ENCODE measurements at places on chromosomes 11 and 22.

GRCh38 chr11:131474947-131475346 lies 104.5 kb downstream of the NTM start:
- no peak for DNase-seq

GRCh38 chr11:14150878-14151277 lies 188.4 kb downstream of the SPON1 start:
- DNase-seq = no peak

- DNase-seq = no peak
Measured at GRCh38 chr22:43473031-43473430, 61.2 kb downstream of the MPPED1 start.

DNA sequence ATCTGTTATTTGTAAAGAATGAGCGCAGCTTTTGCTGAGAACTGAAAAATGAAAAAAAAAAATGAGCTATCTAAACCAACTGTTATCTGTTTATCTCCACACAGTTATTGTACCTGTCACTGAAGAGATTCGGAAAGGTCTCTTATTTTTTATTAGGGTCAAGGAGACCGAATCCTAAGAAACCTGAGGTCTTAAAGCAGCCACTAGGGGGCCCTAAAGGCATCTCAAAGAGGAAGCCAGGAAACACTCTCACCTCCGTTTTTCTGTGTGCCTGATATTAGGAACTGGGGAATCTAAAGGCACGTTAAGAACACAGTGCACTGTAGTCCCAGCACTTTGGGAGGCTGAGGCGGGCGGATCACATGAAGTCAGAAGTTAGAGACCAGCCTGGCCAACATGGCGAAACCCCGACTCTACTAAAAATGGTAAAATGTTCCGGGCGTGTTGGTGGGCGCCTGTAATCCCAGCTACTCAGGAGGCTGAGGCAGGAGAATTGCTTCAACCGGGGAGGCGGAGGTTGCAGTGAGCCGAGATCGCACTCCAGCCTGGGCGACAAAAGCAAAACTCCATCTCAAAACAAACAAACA lies 3.5 kb upstream of the LARGE1 start:
- peak; percentile 67 for DNase-seq

DNA sequence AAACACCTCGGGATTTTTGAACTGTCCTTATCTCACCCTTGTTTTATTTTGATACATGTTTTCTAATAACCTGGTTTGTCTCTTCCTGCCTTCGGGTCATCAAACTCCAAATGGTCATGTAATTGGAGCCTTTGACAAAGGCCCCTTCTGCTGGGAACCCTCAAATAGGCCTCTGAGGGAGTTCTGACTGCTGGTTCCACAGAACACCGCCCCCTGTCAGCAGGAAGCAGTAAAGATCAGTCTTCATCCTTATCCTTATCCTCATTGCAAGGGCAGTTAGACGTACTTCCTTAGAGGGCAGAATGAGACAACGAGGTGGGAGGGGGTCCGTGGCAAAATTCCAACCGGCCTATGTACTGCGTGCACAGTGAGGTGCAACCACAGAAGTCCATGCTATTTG lies 12.1 kb downstream of the TRIM51 start:
- DNase-seq = no peak

DNA sequence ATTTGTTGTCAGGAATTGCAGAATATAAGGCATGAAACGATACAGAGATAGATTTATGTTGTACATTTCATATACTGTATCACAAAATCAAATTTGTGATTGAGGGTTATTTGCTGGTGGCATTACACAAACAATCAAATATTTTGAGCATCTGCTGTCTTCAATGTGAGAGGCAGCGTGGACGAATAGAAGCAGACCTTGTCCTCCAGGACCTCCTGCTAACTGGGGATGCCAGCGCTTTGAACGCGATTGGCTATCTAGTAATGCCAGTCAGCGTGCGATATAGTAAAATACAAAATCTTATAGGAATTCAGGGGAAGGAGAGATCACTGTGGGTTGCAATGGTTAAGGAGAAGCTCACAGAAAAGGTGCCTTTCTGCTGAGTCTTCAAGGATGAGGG lies 631 bp upstream of the SNX19 start:
- DNase-seq = no peak

DNA sequence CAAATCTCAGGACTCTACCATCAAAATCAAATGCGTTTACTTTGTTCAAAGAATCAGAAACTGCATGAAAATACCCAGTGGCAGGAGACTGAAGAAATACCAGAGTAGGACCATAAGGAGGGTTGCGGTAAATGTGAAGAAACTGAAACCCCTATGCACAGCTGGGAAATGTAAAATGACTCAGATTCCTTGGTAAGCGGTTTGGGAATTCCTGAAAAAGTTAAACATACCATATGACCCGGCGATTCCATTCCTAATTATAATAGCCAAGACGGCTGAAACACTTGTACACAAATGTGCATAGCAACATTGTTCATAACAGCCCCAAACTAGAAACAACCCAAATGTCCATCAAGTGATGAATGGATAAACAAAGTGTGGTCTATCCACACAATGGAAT lies 114.1 kb upstream of the GRAMD1B start:
- no peak for DNase-seq

DNA sequence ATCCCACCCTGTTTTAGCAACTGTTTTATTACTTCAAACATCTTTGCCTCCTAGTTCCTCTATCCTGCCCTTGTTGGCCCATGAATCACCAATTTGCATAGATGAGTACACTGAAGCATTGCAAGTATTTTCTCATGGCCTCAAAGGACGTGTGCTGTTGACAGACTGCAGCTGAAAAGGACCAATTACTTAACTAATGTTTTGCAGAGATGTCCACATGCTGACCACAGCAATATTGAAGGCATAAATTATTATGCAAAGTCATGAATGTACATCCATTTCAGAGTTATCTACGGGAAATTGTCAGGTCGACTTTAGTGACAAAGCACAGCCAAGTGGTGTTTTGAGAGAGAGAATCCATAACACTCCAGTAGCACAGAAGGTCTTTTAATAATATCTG lies 64.8 kb downstream of the CADM1 start:
- DNase-seq = peak; percentile 10

GRCh38 chr11:104812103-104812788 lies 86.0 kb downstream of the CASP12 start:
- DNase-seq = no peak

DNA sequence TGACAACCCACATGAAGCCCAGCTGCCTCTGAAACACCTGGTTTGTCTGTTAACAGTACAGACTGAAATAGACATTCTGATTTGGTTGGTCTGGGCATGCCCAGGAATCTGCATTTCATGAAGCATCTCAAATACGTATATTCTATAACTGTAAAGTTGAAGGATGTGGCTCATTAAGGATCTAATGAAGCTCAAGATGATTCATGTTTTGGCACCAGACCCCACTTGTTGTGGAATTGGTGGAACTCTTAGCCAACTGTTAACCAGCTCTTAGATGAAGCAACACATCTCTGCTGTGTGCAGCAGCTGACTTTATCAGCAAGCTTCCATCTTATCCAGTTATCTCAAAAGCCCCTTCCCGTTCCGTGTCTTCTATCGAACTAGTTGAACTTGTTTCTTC lies 232.2 kb downstream of the INSC start:
- DNase-seq = no peak
